ENCODE measurements at places on chromosomes 6 and 20.

DNA sequence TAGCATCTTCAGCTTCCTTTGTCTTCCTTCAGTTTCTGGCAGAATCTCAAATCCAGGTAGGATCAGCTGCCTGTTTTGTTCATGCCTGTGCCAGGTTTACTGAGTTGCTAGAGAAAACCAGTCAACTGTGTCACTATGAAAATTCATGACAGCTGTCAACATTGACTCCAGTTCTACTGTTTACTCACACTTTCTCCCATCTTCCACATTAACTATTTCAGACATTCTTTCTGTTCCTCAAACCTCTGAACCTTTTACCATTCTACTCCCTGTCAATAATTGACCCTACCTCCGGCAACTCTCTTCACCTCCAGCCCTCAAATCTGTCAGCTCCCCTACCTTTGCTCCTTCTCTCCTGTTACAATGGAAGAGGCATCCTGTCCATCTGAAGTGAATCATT, 8.5 kb downstream of the ENPP4 start:
- DNase-seq: no peak

DNA sequence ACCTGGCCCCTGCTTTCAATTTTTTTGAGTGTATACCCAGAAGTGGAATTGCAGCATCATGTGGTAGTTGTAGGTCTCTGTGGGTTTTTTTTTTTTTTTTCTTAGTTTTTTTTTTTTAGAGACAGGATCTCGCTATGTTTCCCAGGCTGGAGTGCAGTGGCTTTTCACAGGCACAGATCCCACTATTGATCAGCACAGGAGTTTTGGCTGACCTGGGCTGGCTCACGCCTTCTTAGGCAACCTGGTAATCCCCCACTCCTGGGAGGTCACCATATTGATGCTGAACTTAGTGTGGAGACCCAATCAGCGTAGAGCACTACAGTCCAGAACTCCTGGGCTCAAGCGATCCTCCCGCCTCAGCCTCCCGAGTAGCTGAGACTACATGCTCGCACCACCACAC, 25.9 kb downstream of the MTO1 start:
- DNase-seq: no peak

GRCh38 chr6:93183531-93183972, 235.8 kb downstream of the EPHA7 start:
- no peak for DNase-seq

DNA sequence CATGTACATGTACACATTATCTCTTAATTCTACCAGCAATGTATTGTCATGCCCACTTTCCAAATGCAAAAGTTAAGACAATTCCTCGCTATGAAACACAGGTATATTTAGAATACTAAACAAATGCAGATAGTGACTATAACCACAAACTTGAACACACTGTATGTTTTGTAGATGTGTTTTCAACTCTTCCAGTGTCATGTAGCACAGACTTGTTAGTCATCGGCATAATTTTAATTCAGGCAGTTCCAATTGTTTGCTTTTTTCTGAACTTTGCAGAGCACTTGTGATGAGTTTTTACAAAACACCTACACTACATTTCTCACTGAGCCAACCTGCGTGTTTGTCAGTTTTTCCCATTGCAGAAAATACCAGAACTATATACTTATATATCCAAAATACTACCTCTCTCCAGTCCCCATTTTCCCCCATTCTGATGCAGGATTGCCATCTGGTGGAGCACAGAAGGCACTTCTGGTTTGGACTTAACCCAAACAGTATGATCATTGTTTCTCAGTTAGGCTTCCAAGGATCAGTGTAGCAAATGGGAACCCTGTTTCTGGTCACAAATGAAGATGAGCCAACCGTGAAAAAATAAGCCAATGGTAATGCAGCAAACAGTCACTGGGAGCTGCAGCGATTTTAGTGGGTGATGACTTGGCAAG, 143.4 kb downstream of the ADGRB3 start:
- peak; percentile 80 for DNase-seq

DNA sequence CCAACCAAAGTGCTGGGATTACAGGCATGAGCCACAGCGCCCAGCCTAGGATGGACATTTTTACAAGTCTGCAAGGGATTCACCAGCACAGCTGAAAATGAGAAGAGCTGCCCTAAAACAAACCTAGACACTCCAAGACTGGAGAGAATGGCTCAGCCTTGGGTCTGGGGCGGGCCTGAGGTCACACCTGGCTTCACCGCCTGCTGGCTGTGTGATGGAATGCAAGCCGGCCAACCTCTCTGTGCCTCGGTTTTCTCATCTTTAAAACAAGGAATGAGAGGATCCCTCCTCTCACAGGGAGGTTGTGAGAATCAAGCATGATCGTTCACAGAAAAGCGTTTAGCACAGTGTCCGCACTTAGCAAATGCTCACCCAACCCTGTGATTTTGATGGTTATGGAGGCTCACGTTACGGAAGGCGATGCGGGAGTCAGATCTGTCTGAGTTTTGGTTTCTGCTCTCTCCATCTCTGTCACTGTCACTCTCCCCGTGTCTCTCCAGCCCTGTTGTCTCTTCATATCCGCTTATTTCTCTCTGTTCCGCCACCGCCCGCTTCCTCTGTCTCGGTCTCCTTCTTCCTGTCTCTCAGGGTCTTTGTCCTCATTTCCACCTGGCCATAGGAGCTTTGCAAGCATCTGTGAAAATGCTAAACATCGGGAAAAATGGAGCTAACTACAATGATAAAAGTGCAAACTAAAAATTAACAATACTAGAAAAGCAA, 47.6 kb downstream of the CEBPB start:
- no peak for DNase-seq

DNA sequence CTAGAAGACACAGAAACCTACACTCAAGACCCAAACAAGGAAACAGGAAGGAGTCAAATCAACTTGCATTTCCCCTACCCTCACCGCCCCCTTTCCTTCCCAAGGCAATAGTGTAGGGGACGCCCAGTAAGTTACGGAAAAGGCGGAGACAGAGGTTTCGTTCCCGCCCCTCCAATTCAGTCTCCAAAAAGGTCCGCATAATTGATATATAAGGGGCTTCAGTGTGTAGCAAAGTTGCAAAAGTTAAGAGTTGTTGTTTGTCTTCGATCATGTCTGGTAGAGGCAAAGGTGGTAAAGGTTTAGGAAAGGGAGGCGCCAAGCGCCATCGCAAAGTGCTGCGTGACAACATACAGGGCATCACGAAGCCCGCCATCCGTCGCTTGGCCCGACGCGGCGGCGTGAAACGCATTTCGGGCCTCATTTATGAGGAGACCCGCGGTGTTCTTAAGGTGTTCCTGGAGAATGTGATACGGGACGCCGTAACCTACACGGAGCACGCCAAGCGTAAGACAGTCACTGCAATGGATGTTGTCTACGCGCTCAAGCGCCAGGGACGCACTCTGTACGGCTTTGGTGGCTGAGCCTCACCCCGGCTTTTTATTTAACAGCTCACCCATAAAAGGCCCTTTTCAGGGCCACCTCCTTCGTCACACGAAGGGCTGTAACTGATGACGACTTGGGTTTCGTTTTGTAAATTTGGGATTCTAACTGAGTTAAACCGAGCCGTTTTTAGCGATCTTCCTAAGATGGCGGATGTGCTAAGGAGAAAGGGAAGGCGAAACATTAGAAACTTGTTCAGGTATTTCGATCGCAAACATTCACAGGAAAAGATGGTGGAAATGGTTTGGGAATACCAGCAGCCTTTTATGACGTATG, 124.6 kb upstream of the BTN3A2 start:
- DNase-seq: no peak

DNA sequence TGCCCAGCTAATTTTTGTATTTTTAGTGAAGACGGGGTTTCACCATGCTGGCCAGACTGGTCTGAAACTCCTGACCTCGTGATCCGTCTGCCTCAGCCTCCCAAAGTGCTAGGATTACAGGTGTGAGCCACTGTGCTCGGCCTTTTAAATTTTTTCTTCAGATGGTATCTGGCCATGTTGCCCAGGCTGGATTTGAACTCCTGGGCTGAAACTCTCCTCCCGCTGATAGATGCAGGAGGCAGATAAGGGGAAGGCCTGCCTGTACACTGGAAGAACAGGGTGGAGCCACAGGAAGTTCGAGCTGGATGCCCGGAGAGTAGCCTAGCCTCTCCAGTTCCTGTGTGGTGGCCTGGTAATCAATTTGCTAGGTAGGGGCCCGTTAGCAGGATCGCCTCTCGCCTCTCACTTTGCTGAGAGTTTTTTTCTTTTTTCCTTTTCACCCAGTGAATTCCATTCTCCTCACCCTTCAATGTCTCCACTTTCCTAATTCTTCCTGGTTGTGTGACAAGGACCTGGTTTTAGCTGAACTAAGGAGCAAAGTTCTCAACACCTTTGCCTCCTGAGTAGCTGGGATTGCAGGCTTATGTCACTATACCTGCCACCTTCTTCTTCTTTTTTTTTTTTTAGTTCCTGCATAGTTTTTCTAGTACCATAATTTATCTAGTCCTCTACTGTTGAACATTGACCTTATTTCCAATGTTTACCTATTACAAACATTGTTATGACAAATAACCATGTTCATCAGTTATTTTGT, 19.4 kb upstream of the ITCH start:
- DNase-seq: no peak

- no peak for DNase-seq
Observed at GRCh38 chr6:6946206-6947155, 161.3 kb upstream of the RREB1 start.

DNA sequence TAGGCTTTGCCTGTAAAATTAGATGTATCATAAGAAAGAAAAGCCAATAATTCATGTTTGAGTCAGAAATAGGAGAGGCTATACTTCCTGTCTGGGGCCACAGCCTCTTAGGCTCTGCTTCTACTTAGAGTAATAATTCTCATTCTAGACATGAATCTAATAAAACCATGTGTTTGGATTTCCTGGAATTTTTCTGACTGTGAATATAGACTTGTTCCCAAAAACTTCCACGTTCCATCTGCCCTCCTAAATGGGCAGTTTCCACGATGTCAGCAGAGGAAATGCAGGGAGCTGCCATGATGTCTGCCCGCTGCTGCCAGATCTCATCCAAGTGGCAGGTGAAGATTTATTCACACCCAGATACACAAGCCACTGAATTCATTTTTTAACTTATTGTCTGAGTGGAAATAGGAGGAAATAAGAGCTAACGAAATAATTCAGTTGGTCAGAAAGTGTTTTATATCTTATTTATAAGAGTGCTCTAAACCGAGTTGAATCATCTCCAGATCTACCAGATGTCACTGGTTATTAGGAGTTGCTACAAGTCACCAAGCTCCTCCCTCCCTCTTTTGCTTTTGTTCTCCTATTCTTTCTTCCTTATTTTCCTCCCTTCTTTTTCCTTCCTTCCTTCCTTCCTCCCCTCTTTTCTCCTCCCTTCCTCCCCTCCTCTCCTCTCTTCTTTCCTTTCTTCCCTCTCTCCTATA, 69.3 kb downstream of the ALDH8A1 start:
- DNase-seq: no peak

GRCh38 chr20:1868856-1869255, 26.4 kb upstream of the SIRPA start:
- DNase-seq: no peak

GRCh38 chr6:39608652-39609345, 116.4 kb downstream of the KIF6 start:
- DNase-seq: no peak

- no peak for DNase-seq
Observed at GRCh38 chr6:16720861-16721260, 40.4 kb downstream of the ATXN1 start.

DNA sequence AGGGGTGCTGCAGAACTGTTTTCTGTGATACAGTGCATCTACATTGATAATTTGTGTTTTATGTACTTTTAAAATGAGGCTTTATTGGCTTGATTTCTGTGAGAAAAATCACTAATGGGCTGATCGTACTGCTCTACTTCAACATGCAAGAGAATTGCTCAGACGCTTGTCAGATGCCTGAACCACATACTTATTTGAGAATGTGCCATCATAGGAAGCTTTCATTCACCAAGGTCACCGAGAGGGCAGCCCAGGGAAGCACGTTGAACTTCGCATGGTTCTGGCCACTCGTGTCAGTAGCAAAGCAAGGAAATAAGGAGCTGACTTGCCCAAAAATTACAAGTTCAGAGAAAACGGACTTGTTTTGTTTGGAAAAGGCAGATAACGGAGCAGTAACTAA, 168.5 kb upstream of the AKAP12 start:
- no peak for DNase-seq

DNA sequence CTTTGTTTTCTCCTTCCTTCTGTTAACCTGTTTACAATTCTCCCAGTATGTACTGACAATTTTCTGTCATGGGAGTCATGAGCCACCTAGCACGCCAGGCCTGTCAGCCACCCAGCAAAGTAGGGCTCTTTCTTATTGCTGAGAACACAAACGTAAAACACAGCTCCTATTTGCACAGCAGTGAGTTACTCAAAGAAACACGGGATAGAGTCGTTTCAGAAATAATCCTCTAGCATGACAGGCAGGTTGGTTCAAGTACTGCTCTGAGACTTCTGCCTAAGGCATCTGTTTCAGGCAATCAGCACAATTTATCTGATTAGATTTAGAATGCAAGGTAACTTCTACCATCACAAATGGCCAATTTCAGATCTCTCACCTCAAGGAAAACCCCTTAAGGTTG, 88.8 kb downstream of the CD24 start:
- no peak for DNase-seq

- no peak for DNase-seq
Observed at GRCh38 chr6:105345506-105345905, 57.4 kb downstream of the PREP start.

GRCh38 chr20:59023616-59024015, 4.4 kb downstream of the TUBB1 start:
- no peak for DNase-seq

- DNase-seq: peak; percentile 84
Observed at GRCh38 chr6:68634726-68635411, at the start of gene ADGRB3. TSS of gene ADGRB3 (plus strand) at chr6:68635282. CDS start at chr6:68638676, 3,394 bp downstream.

DNA sequence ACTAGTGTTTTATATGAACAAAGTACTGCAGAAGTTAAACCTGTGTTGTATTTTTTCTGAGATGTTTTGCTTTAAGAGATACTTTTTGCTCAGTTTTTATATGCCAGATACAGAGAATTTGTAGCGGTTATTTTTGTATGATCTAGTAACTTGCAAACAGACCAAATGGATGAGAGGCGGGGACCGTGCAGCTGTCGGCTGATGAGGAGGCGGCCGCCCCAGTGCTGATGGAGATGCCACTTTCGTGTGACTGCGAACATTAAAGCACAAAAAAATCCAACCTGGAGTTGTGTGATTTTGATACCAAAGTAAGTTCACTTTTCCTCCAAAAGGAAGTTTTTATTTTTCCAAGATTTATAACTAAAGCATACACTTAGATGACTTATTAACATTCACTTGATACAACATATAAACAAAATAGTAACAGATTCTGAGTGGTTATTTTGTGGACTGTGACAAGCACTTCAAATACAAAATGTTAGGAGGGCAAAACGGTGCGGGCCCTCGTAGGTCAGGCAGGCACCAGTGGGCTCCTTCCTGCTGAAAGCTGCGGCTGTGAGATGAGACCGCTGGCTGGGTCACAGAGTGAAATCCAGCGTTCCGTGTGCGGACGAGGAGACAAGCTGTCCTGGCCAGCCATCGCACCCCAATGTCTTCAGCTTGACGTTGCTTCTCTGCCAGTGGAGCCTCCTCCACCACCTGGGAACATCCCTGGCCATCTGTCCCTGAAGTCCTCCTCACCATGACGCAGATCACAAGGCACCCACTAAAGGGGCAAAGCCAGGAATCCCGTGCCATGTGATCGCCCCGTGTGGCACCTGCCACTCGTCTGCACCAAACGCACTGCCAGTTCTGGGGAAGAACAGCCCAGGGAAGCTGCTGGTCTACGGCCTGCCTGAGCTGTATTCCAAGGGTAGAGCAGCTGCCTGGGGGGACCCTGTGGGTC, 4.0 kb upstream of the OGFR start:
- DNase-seq: no peak

All from NCI-H1694 (cell line).